Urothelium cell line (cell line): ENCODE measurements at places on chromosomes 11 and 22.

DNA sequence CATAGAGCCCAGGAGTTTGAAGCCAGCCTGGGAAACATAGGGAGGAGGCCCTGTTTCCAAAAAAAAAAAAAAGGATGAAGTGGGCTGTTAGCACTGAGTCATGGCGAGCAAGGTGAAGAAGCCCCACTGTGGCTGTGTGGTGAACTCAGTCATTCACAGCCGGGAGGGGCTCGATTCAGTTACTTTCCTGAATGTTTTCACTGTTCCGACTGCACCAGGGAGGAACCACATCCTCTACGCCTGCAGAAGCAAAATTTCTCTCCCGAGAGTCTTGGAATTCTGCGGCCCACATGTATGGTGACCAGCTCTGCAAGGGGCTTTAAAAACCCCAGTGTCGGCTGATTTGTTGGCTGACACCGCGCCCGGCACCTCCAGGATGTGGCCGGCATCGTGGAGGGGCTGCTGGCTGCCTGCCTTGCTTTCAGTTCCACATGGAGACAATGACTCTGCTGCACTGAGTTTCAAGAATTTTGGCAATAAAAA lies 27.8 kb upstream of the GRAMD4 start:
- DNase-seq = peak; percentile 90

DNA sequence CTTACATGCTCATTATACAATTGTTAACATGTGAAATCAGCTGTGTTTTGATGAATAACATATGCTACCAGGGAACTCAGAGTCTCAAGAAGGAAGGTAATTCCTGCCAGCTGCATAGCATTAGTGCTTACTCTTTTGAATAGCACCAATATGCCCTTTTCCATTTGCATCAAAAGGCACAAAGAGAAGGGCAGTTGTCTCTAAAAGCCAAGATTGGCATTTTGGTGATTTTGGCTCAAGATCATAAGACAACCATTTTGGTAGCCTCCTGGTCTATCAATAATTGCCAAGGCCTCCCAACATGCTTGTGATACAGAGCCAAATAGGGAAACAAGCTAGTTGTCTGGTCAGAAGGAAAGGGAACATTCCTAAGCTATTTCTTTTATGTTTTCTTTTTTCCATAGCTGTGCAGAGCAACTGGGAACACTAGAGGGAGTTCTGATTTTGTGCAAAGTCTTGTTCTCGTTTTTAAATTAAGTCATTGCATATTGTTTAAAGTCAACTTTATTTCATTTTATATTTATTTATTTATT lies 416.7 kb upstream of the CHORDC1 start:
- DNase-seq = peak; percentile 18

GRCh38 chr11:44943118-44943517 lies 7.6 kb downstream of the TP53I11 start:
- DNase-seq = no peak

DNA sequence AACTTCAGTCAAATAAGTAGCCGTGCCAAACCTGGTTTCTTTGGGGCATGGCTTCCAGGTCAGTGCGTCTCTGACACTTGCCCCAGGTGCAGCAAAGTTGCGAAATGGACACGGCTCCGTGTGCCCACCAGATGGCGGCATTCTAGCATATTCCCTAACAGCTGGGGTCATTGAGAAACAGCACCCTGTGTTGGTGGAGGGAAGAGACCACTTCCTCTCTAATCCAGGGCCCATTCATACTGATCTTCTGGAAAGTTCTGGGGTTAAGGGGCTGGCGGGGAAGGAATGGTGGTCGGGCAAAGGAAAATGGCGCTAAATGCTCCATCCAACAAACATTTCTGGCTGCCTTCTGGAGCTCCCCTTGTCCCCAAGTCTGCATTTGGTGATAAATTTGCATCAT lies 141.2 kb upstream of the TIMP3 start:
- DNase-seq = peak; percentile 62

- DNase-seq = no peak
Measured at GRCh38 chr11:100715165-100715761, 28.2 kb downstream of the ARHGAP42 start.

GRCh38 chr22:29994027-29994715 lies 86.1 kb upstream of the HORMAD2 start:
- DNase-seq = peak; percentile 74
